ENCODE measurements at places on chromosomes 11 and 22. TPM values are rescaled to one million over a fixed set of nuclear protein-coding genes. Genes with fewer than 3 reads are reported as not detected.

DNA sequence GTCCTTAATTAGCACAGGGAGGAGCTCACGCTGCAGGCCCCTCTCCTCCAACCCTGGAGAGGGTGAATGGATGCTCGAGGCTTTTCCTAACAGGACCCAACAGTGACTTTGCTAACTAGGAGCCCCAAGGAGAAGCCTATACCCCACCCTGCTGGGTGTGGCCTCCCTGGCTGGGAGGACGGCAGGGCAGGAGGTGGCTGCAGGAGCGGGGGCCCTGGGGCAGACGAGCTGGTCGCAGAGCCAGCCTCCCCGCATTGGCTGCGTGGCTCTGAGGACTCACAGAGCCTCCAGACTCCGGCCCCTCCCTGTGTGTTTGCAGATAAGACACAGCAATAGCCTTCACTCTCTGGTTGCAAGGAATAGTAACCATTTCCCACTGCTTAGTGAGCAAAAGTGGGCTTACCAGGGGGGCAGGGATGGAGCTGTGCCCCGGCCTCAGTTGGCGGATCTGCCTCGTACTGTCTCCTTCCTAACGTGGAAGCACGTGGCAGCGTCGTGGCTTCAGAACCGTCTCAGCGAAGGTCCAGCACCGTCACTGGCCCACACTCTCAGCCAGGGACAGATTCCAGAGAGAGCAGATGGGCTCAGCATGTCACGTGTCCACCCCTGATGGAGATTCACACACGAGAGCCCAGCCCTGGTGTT, 1087.5 kb downstream of the BRD1 start:
- DNase-seq = no peak

GRCh38 chr11:103619938-103620337, 416.5 kb upstream of the DDI1 start:
- no peak for DNase-seq

- no peak for DNase-seq
Measured at GRCh38 chr11:44403176-44403575, 93.2 kb upstream of the ALX4 start.

The SCGB1C1 gene
- total RNA-seq = not detected

The MRGPRX4 gene
- total RNA-seq = not detected

The MS4A14 gene
- not detected for total RNA-seq

- no peak for DNase-seq
Measured at GRCh38 chr11:94058630-94059029, 37.5 kb downstream of the HEPHL1 start.

GRCh38 chr22:49899530-49899929, 18.7 kb downstream of the ALG12 start:
- no peak for DNase-seq
